Mesendoderm (in vitro differentiated cells): ENCODE measurements at places on chromosomes 4 and X.
A peak's percentile ranks its signal among the peaks of the same experiment; 100 is the strongest.

GRCh38 chr4:79044141-79044659 is 105.0 kb upstream of the PAQR3 start:
- no peak for DNase-seq

- no peak for DNase-seq
Observed at GRCh38 chr4:160319868-160320260, 1217.0 kb downstream of the RAPGEF2 start.

DNA sequence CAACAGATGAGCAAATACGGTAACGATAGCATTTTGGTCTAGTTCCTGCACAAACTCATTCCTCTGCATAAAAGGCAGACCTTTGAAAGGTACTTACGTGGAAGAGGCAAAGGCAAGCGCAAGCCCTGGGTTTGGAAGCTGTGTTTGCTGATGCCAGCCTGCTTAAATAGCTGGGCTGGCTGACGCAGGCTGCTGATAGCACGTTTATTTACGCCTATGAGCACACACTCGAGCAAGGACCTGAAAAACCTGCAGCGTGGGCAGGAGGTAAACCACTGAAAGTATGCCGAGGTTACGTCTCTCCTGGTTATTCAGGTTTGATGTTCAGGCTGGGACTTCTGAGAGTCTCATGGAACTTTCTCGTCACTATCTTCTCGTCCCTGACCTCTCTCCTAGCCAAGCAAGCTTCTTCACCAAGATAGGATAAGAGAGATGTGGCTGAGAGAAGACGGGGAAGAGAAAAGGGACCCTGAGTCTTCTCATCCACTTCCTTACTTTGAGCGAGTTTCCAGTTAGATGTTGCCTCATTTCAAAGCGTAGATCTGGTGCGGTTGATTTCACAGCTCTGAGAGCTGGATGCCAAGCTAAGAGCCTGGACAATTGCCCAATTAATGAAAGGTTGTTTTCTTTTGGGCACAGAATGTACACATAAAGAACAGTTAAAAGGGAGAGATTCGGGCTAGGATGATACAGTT is at the start of gene HOPX:
Gene HOPX (minus strand): TSS at position 139 of the 695 bp plus-strand sequence. CDS start 23,480 bp downstream, outside the sequence.
- peak; percentile 44 for DNase-seq

GRCh38 chrX:51728202-51728601 is 15.0 kb upstream of the GSPT2 start:
- no peak for DNase-seq

GRCh38 chrX:27086237-27086636 is 376.9 kb downstream of the PPP4R3C start:
- DNase-seq: no peak

DNA sequence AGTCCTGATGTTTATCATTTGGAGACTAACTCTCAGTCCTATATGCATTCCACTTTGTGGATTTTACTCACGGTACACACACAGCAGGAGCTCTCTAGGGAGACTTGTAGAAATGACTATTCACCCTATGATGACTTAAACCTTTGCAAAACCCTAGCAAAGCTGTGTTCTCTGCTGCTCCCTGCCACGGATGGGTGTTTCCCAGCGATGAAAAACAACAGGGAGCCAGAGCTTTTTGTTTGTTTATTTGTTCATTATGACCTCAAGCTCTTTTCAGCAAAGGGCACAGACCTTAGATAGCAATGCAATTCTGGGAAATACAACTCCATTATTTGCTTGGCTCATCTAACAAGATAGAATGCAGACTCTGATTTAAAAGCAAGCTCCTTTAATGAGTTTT is 156.6 kb downstream of the GRIA3 start:
- DNase-seq: no peak

DNA sequence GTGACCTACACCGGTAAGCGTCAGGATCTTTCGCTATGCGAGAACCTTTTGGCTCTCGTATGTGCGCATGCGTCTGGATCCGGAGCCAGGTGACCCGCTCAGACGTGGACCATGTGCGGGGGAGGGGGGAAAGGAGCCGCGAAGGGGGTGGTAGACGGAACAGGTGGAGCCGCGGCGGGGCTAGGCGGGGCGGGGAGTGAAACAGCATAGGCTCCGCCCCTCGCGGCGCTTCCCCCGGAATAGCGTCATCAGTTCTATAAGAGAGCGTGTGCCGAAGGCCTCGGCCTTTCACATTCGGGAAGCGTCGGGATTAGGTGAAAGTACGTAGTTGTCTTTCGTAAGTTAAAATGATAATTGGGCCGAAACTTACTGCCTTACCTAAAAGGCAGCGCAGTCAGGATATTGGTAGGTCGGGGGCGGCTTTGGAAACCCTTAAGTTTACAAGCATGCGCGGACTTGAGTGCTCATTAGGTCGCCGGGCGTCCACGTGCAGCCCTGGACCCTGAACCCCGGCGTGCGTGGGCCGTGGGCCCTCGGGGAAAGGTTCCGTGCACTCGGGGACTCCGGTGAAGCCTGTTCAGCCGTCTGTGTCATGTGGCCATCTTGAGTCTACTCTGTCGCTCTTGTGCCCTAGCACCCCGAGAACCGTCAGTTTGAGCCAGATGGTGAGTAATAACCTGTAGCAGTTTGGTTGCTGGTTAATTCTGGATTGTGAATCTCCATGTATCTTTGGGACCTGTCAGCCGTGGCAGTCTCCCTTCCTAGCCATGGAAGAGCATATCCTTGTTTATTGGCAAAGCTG is 74.1 kb downstream of the PRSS12 start:
- peak; percentile 98 for DNase-seq

DNA sequence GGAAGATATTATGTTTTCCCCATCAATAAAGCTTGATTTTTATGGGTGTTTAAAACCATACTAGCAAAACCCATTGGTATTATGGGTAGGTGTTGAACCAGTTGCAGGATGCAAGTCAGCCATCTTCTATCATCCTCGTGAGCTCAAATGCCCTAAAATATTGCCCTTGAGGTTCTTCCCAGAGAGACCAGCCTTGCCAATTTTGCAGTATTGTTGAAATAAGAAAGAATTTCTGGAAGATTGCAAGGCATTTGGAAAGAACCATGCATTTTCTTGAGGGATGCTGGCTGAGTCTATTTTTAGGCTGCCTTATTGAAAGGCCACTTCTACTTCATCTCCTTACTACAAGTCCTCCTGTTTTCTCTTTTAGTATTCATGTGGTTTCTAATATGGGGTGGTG is 60.9 kb upstream of the SOD3 start:
- DNase-seq: no peak

- peak; percentile 54 for DNase-seq
Observed at GRCh38 chrX:21725496-21725895, 32.4 kb downstream of the SMPX start.

DNA sequence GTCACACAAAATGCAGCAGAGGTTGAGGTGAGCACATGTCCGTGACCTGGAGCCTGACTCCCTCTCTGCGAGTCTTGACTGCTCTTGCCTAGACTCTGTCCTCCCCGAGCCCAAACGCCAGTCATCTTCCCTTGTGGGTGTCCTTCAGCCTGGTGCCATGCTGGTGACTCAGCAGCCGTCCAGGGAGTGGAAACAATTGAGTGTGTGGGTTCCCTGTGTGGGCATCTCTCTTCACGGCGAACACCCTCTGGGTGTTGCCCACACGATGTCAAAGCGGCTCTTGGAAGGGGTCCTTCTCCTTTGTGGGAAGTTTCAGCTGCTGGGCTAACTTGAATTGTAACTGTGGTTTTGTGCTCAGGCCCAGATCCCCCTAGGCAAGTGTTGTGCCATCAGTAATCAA is 17.5 kb upstream of the MSANTD1 start:
- DNase-seq: no peak

DNA sequence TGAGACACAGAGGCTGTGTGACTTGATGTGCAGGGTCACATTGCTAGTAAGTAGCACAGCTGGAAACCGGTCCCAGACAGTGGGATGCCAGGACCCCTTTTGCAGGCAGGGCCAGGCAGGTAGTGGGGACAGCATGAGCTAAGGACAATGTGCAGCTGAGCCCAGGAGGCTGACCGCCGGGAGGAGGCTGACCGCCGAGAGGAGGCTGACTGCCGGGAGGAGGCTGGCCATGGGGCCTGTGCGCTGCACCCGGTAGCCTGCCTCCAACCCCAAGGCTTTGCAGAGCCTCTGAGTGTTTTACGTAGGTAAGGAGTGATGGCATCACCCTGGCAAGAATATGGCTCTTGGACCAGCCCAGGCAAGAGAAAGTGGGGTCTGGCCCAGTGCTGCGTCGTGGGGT is 58.9 kb downstream of the TBC1D14 start:
- DNase-seq: no peak

DNA sequence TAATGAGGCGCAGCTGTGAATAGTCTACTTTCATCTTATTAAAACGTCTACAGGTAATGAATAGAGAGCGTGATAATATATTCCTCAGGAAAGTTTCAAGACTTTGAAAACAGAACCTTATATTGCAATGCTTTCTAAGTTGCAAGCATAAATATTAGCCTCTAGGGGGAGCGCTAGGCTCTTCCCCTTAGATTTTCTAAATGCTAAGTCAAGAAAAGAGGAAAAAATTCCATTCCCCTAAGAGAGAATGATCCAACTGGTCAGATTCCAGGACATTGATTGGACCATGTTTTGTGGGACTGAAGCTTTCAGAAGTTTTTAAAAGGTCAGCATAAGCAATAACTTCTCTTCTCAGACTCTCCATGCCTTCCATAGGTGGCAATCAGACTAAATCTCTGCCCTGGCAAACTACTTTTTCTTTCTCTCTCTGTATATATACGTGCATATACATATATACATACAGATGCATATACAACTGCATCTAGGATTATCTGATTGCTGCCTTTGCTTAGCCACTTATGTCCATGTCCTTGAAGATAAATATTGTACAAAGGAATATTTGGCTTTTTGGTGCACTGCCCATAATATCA is 492.9 kb downstream of the INPP4B start:
- DNase-seq: peak; percentile 70

GRCh38 chr4:145735827-145736226 is 55.9 kb downstream of the C4orf51 start:
- no peak for DNase-seq

- peak; percentile 56 for DNase-seq
Observed at GRCh38 chr4:57154191-57154590, 44.0 kb upstream of the IGFBP7 start.

DNA sequence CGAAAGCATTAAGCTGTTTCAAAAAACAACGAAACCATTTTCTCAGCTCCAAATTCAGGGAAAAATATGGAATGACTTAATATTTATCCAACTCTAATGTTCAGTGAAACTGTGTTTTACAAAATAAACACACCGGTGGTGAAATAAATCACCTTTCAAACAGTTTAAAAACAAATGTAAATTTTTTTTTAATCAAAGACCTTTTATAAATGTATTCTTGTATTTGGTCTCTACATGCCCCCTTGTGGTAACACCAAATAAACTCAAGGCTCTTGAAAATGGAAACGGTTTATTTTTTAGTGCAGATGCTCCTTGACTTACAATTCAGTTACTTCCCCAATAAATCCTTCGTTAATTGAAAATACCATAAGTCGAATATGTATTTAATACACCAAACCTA is 45.8 kb upstream of the ITM2A start:
- peak; percentile 12 for DNase-seq

- no peak for DNase-seq
Observed at GRCh38 chrX:100625985-100626491, 10.6 kb downstream of the TSPAN6 start.

DNA sequence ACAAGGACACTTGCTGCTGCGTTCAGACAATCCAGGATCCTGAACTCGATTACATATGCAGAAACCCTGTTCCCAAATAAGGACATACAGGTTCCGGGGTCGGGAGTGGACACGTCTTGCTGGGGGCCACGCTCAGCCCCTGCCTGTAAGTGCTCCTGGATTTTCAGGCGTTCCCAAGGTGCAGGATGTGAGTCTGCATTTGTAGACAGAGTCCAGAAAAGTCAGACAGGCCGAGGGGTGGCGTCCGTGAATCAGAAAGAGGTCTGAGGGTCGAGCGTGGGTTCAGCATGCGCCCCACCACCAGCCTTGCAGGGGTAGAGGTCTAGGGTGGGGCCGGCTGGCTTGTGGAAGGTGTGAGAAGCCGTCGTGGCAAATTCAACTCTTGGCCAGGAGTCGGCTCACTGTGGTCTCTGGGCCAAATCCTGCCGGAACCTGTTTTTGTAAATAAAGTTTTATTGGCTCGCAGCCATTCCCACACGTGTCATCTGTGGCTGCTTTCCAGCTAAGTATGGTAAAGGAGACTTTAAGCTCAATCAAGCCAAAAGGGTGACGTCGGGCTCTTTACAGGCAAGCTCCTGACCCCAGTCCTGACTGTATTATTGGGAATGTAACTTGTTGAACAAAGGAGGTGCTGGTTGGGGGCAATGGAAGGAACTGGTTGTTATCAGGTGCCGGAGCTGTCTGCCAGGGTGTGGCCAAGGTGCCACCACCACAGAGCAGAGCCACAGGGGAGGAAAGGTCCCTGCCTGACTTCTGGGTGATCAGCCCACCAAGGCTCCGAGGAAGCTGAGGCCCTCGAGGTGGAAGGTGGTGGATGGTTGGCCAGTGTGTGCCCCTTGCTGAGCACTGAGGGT is 7.4 kb downstream of the DOK7 start:
- no peak for DNase-seq

DNA sequence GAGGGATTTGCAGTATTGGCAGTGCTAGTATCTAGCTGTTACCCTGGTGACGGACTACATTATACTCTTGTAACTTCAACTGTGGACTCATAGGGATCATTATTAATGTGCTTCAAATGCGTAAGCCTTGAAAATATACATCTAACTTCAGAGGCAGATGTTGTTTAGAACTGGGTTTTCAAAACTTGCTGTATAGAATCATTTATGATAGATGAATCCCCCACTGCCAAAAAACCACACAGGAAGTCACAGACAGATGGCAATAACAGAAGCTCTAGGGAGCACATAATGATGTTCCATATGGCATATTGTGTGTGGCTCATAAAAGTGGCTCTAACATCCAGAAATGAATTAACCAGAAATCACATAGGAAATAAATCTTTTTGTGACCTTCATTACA is 62.3 kb upstream of the RELL1 start:
- DNase-seq: no peak

DNA sequence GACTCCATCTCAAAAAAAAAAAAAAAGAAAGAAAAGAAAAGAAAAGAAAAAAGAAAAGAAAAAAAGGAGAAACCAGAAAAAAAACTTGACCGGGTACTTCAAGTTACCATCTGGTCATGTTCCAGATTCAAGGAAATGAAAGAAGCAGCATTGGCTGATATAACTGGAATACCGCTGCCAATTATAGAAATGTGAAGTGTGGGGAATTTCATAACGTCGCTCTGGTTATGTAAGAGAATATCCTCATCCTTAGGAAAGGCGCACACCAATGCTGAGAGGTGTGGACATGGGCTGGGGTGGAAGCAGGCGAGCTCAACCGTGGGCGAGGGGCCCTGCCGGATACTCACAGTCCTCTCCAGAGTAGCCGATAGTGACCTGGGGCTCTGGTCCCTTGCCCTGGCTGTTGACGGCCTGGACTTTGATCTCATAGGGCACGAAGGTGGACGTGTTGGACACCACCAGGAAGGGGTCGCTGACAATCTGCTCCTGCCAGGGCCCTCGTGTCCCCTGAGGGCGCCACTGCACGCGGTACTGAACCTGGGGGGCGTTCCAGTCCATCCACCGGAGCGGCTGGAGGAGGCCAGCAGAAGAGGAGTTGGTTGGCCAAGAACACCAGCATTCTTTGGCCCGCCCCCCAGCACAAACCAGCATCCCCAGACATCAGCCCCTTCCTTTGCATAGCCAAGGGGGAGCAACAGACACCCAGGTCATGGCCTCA is 19.5 kb downstream of the L1CAM start:
- DNase-seq: no peak
